ENCODE measurements at places on chromosomes 6 and 20.

DNA sequence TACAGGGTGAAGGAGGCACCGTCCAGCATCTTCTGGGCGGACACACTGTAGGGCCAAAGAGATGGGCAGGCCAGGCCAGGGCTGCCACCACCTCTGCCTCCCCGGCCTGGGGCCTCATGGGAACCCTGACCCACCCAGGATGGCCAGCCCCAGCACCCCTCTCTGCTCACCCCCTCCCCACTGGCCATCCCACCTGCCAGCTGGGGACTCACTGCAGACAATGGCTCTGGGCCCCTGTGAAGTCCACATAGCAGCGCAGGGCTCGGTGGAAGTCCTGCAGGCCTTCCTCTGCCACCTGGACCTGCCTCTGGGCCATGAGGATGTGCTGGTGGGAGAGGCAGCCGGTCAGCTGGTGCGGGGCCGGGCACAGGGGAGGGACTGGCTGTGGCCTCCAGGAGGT is 3.6 kb upstream of the C20orf144 start:
- DNase-seq, result no peak

DNA sequence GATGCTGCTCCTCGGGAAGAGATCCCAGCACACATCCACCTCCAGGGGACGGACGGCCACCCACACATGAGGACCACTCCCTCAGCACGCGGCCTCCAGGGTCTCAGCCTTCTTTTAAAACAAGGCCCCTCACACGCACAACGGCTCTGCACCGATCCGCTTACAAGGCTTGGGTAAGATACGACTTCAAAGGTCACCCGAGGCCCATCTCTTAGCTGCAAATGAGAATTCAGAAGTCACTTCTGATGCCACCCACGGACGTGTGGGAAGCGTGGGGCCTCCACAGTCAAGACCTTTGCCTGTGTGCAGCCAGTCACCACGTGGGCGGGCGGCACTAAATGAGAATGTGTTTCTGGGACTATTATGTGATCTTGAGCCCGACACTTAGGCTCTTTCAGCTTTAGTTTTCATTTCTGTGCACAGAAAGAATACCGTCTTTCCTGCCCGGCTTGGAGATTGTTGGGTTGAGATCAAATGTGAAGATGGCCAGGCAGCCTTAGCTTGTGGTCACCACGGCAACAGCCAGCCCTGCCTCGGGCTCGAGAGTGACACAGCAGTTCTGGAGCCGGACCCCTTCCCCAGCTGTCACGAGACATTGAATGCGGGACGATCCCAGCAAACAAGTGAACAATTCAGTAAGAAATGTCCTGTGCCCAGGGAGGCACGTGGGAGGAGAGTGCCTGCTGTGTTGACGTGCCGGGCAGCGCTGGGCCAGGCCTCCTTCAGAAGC is 91.6 kb downstream of the RAMACL start:
- no peak for DNase-seq

GRCh38 chr20:46701057-46701456 is 8.4 kb upstream of the SLC2A10 start:
- DNase-seq, result no peak

DNA sequence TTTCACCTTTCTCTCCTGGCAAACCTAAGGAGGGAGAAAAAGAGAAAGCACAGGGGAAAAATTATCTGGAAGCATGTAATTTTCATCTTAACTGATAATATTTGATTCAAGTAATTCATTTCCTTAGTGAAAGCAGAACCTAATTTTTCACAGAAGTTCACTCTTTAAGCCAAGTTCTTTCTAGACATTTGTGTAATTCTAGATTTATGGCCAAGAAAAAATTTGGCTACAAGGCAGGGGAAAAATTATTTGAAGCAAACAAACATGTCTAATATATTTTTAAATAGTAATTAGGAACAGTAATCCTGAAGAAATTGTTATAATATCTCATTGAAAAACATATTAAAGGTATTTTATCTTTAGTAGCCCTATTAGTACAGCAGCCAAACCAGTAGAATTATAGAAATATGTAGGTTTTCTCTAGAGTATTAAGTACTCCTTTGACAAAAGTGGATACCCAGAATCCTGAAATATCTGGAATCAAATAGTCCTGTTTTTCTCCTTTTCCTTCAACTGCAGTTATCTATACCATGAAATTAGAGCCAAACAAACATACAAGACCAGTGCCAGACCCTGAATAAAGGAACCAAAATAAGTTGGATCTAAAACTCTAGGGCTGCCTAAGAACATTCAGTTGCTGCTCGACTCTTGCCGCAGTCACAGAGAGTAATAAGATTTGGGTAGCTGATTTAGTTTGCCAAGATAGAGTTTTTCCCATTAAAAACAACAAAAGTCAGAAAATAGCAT is 116.5 kb downstream of the COL12A1 start:
- no peak for DNase-seq

DNA sequence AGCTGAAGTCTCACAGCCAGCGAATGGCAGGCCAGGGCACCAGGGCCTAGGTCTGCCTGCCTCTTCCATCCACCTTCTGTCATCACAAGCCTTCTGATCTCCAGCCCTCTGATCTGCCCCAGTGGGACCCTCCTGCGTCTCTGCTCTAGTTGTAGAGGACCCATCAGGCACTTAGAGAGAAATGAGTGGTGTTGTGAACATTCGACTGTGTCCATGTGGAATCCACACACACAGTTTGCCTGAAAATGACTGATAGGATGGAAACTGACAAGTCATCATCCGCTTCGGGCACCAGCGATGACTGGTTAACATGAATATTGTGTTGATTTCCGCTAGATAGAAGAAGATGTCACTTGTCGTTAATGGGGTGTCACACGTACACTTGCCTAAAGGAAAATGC is 221.0 kb downstream of the PTPRT start:
- no peak for DNase-seq

DNA sequence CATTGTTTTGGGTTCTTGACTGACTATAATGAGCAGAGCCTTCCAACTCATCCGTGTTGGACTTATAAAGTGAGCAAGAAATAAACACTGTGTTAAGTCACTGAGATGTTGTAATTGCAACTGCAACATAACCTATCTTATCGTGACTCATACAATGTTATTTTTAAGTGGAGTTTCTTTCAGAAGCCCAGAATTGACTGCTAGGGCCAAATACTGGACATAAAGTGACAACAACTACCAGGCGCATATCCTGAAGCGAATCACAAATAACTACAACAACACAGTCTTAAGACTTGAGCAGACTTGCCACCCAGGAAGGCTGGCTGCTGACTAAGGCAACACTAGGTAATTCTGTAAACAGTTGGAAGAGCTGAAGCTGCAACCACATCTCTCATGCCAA is 326.6 kb downstream of the COL12A1 start:
- no peak for DNase-seq

DNA sequence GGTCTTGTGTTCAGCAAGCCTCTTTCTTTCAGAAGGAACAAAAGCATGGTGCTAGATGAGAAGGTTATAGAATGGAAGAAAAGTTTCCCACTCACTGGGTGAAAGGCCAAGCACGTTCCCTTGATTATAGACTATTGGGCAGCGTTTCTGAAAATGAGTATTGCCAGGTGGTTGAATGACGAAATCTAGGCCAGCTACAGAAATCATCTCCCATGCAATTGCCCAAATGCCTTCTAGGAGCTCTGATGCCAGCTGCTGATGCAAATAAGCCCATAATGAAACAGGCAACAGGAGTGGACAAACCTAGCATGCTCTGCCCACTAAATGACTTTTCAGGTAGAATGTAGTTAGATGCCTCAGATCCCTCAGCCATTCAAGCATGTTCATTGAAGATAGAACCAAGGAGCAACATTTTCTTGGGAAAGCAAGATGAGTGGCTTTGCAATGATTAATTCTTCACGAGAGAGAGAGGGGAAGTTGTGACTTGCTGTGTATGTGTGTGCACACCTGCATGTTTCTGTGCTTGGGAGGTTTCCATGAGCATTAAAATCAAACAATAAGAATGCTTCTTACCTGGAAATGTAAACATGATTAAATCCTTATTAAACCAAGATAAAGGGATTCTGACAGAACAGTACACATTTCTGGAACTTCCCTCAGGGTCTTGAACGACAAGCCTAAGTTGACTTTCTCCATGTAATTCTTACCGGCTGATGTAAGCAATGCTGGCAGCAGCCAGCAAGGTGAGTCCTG is 43.6 kb downstream of the ADTRP start:
- no peak for DNase-seq

GRCh38 chr6:31585491-31585890 is 586 bp upstream of the LST1 start:
- no peak for DNase-seq

DNA sequence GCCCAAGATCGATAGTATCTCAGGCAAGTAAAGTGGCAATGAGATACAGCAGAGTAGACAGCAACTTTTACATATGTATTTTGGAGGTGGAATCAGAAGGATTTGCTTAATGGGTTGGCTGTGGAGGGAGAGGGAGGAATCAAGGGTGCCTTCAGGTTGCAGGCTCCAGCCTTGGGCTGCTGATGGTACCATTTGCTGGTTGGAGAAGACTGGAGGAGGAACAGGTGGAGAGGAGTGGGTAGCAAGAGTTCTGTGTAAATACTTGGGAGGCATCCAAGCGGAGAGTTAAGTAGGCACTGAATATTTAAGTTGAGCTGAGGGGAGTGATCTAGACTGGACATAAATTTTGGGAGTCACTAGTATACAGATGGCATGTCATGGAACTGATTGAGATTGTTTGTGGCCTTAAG is 5.2 kb downstream of the BICRAL start:
- peak; percentile 14 for DNase-seq

DNA sequence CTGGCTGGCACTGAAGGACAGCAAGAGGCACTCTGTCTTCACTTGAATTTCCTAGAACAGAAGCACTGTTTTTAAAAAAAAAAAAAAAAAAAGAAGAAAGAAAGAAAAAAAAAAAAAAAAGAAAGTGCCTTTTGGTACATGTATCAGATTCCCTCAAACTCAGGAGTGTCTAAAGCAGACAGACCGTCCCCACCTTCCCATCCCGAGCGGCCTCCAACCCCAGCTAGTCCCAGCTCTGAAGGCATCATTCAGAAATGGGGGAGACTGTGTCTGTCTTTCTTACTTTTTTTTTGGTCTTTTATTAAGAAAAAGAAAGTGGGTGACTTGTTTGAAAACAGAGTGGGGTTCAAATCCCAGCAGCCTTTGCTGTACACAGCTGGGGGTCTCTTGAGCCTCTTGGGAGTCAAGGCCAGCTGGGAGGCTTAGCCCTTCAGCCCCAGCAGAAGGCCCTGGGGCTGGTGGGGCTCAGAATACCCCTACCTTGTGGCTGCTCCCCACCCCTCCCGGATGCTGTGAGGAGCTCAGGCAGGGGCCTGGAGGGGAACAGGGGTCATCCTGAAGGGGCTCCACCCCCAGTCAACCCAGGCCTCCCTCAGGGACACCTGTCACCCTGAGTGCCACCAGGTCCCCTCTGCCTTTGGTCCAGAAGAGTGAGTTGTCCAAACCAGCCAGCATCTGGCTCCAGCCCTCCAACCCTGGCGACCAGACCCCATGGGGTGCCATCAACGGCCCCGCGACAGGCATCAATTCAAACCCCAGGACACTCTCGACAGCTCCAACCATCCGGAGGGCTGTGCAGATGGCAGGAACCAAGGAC is 128.3 kb downstream of the TAF4 start:
- no peak for DNase-seq

- no peak for DNase-seq
These were observed 2.0 kb downstream of the FGD2 start for GRCh38 chr6:37007340-37008043.

- DNase-seq, result peak; percentile 75
These were observed 636 bp upstream of the EEF1A1 start for GRCh38 chr6:73521351-73521985.

- DNase-seq, result no peak
These were observed 113.9 kb downstream of the ADAT2 start for GRCh38 chr6:143336446-143337152.

DNA sequence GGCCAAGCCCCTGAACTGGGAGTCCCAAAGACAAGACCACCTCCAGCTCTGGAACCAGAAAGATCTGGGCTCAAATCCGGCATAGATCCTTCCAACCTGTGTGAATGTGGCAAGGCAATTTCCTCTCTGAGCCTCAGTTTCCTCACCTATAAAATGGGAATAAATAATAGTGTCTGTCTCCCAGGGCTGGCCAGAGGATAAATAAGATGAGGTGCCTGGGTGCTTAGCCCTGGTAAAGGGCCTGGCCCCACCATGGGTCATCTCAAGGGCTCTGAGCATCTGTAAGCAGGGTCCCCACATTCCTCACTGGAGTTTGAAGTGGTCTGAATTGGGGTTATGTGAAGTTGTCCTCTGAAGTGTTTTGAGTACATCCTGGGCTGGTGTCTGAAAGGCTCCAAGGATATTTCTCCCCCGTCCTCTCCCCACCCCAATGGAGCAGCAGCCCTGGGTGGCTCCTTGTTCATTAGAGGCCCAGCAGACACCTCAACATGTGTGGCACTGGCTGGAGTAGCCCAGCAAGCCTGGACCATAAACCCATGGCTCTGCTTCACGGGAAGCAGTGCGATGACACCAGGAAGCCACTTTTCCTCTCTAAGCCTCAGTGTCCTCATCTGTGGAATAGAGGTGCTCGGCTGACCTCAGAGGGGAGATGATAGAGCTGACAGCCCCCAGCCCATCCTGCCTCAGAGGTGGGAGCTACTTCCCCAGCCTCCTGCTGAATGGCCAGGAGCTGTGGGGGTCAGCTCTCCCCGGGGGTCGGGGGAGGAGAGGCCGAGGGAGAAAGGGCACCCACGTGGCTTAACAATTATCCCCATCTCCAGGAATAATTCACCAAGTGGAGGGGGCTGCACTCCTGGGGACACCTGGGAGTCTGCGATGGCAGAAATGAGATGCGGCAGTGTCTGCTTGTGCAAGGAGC is 48.0 kb downstream of the HNF4A start:
- no peak for DNase-seq

DNA sequence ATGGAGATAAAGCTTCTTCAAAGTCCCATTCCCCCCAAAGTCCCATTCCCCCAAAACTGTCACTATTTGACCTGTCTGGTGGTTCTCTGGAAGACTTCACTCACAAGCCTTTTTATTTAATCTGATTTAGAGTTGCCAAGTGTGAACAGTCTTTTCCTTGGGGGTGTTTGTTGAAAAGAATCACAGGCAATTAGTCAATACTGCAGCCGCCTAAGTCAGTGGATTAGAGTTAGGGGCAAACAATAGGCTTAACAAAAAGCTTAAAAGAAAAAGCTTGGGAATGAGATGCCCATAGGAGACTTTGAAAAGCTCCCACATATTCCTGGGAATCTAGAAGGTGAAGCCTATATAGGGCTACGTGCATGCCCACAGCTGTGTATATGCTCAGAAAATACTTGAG is 8.0 kb upstream of the RIPOR2 start:
- DNase-seq, result no peak

- no peak for DNase-seq
These were observed 771.2 kb downstream of the KIF16B start for GRCh38 chr20:15802020-15802419.

DNA sequence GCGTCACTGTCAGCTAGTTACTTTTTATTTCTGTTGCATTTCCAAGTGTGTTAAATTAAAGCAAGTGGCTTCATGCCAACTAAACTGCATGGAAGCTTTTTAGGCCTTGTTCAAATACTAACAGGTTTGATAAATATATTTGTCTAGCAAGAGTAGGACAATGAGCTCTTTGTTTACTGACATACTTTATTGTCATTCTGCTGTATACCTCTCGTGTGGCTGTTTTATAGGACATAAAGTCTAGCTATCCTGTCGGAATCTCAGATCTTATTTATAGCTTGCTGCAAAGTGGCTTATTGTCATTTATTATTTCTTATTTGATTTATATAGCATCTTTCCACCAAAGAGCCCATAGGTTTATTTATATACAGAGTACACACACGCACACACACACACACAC is 711.1 kb downstream of the KIF16B start:
- no peak for DNase-seq

GRCh38 chr6:4732691-4733315 is 43.4 kb upstream of the CDYL start:
- DNase-seq, result peak; percentile 27

All from nephron progenitor cell (in vitro differentiated cells).